Activated T-helper 2 cell treated with anti-CD3 and anti-CD28 coated beads, Interferon-gamma antibody, Interleukin-2, Interleukin-4, amounts not matched to agents 10 μg/mL and 5 μg/mL and 100 μg/mL, durations not matched to agents 14 hours and 24 hours and 36 hours (primary cell): ENCODE measurements at places on chromosomes 6 and 20. TPM values are rescaled to one million over a fixed set of nuclear protein-coding genes. Genes with fewer than 3 reads are reported as not detected.

MYLK2 gene
- 0.27 and 0.51 TPM in 2 replicates for total RNA-seq

SLC2A10 gene
- total RNA-seq: not detected in 2 replicates

TPMT gene
- total RNA-seq: 5.0 and 5.2 TPM in 2 replicates

MEP1A gene
- total RNA-seq: not detected in 2 replicates

VSTM2L gene
- 0.23 TPM in 1 of 2 replicates, not detected in the other for total RNA-seq

RCAN2 gene
- not detected in 2 replicates for total RNA-seq

PNLDC1 gene
- total RNA-seq: 0.32 and 0.74 TPM in 2 replicates

SPTLC3 gene
- total RNA-seq: 0.68 and 0.80 TPM in 2 replicates

TBCC gene
- 17.7 and 19.5 TPM in 2 replicates for total RNA-seq

SERAC1 gene
- 5.4 and 6.6 TPM in 2 replicates for total RNA-seq

DDAH2 gene
- 5.8 and 7.7 TPM in 2 replicates for total RNA-seq

DPPA5 gene
- total RNA-seq: not detected in 2 replicates

KIF25 gene
- not detected in 2 replicates for total RNA-seq

L3MBTL3 gene
- 7.0 and 8.3 TPM in 2 replicates for total RNA-seq

IRF4 gene
- 1,053 and 1,062 TPM in 2 replicates for total RNA-seq
